ELR (cell line): ENCODE measurements at places on chromosomes 13 and 19.

DNA sequence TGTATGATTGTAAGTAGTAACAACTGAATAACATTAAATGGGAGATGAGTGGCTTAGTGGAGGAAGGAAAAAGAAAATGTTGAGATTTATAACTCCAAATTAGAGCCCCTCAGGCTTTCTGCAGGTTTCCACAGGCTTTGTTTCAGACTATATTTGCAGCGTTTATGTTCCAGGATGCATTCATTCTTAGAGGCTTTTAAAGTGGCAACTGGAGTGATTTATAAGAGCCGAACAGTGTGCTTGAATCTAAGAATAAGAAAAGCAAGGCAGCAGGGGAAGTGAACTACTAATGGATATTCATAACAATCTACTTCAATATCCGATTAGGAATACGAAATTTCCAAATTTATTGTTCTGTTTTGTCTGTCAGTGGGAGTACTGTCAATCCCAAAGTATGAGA, 91.0 kb downstream of the UFM1 start:
- DNase-seq = no peak

GRCh38 chr13:20814224-20814910, 40.6 kb upstream of the EEF1AKMT1 start:
- DNase-seq = peak; percentile 98

- DNase-seq = peak; percentile 2
Measured at GRCh38 chr19:28242317-28242927, 970.5 kb downstream of the UQCRFS1 start.

DNA sequence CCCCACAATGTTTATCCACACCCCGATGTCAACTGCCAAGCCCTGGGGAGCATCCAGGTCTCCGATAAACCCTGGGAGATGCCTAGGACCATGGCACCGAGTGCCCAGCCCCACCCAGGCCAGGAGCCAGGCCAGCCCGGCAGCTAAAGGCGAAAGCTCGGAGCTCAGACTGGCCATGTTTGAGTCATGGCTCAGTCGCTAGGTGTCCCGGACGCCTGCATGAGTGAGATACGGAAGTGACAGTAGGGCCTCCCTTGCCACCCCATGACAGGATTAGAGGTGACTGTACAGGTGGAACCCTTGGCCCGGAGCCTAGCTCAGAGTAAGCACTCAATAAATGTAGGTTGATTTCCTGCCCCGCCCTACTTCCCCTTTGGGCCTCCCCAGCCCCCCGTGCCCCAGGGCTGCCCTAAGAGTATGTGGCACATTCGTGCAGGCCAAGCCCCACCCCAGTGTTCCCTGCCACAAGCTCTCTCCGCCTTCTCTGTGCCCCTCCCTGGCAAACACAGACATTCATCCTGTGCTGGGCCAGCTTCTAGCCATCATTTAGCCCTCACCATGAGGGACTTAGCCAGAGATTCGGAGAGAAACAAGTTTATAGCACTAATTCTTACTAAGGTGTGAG, 5.8 kb upstream of the TPM4 start:
- no peak for DNase-seq

GRCh38 chr13:95349267-95349666, 48.0 kb upstream of the ABCC4 start:
- DNase-seq = peak; percentile 39

DNA sequence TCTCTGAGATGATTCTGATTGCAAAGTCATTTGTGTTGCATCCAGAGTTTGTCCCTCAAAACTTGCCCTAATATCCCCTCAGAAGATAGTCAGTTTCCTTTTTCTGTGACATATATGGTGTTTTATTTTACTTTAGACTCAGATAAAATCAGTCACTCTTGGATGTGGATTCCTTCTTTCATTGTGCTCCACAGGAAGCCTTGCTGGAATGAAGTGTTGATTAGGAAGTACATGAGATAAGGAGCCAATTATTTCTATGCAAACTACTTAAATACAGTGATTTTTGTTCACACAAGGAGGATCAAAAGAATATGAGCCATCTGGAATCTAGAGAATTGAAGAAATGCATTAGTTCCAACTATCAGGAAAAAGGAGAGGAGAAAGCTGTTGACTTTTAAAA, 107.6 kb upstream of the RXFP2 start:
- no peak for DNase-seq

DNA sequence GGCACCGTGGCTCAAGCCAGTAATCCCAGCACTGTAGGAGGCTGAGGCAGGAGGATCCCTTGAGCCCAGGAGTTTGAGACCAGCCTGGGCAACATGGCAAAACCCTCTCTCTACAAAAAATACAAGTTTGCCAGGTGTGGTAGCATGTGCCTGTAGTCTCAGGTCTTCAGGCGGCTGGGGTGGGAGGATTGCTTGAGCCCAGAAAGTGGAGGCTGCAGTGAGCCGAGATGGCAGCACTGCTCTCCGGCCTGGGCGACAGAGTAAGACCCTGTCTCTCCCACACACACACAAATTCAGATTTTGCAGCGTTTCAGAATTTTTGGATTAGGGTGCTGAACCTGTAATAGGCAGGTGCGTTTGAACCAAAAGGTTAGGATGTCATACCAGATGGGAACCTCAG, 2.2 kb downstream of the RPS11 start:
- no peak for DNase-seq

DNA sequence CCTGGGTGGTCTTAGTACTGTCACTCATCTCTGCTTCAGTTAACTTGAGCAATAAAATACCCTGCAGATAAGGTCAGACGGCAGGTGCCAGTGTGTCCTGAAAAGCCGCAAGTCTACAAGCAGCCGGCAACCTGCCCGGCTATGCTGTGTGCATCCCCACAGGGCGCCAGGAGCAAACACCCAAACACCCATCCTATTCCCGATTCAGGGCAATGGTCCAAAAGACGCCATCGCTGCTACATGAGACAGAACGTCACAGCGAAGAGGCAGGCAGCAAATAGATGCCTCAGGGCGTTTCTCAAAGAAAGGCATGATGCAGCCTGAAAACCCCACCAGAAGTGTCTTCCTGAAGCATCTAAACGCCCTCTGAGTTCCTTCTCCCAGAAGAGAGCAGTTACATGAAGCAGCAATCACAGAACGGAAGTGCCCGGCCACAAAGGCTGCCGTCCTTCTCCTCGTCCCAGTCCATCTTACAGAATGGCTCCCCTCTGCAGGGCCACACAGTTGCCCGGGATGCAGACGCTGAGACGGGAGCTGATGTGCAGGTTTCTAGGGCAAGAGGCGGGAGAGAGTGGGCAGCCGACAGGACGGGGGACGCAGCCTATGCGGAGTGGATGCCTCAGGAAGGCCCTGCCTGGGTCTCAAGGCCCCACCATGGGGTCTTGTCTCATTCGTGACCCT, 35.1 kb downstream of the RASA3 start:
- no peak for DNase-seq

DNA sequence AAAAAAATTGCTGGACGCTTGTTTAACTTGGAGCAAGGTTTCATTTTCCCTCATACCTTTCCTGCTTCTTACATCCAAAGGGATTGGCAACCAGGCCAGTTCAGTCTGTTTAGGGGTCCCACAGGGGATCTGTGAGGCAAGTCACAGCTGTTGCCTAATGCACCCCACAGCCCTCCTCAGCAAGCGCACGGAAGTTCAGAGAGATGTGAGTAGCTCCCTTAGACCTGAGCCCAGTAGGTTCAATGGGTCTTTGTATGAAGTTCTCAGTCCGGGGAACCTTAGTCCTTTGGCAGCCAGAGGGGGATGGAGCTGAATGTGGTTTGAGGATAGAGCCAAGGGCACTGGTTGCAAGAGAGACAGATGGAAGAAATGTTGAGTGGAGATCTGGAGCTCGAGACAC, 13.0 kb downstream of the SAMD4B start:
- DNase-seq = no peak

- peak; percentile 74 for DNase-seq
Measured at GRCh38 chr19:4139614-4140236, 13.7 kb upstream of the CREB3L3 start.

DNA sequence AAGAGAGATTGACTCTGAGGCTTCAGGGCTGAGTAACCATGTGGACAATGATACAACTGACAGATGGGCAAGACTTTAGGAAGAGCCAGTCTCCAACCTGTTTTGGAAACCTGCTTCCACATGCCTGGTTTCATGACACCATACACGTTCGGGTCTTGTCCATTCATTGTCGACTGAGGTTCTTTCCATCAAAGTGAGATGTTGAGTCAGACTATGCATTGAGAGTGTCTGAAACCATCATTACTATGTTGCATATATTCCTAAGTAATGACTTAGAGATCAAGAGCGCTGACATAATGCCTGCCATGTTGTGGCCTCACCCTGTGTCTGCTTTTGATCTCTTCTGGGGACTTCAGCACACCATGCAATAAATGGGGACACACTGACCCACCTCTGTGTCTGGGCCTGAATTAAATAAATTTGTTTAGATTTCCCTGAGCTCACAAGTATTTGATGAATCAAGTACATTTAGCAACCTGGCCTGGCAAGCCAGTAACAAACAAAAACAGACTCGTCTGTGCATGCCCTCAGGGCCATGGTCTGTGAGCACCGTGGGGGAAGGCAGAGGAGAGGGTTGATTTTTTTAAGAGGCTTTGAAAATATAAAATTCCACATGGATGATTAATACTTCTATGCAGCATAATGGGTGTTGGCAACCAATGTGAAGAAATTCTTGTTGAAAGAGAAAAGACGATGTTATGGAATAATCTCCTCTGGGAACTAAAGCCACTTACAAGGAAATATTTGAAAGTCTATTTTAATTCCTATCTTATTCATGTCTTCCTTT, 49.9 kb upstream of the UBAC2 start:
- peak; percentile 83 for DNase-seq

GRCh38 chr13:23799945-23800344, 89.3 kb downstream of the MIPEP start:
- no peak for DNase-seq

DNA sequence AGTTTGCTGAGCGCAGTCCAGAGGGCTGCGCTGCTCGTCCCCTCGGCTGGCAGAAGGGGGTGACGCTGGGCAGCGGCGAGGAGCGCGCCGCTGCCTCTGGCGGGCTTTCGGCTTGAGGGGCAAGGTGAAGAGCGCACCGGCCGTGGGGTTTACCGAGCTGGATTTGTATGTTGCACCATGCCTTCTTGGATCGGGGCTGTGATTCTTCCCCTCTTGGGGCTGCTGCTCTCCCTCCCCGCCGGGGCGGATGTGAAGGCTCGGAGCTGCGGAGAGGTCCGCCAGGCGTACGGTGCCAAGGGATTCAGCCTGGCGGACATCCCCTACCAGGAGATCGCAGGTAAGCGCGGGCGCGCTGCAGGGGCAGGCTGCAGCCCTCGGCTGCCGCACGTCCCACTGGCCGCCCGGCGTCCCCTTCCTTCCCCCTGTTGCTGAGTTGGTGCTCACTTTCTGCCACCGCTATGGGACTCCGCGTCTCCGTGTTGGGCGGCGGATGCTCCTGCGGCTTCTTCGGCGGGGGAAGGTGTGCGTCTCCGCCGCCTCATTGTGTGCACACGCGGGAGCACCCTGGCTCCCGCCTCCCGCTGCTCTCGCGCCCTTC, 772 bp downstream of the GPC6 start:
- DNase-seq = peak; percentile 61

DNA sequence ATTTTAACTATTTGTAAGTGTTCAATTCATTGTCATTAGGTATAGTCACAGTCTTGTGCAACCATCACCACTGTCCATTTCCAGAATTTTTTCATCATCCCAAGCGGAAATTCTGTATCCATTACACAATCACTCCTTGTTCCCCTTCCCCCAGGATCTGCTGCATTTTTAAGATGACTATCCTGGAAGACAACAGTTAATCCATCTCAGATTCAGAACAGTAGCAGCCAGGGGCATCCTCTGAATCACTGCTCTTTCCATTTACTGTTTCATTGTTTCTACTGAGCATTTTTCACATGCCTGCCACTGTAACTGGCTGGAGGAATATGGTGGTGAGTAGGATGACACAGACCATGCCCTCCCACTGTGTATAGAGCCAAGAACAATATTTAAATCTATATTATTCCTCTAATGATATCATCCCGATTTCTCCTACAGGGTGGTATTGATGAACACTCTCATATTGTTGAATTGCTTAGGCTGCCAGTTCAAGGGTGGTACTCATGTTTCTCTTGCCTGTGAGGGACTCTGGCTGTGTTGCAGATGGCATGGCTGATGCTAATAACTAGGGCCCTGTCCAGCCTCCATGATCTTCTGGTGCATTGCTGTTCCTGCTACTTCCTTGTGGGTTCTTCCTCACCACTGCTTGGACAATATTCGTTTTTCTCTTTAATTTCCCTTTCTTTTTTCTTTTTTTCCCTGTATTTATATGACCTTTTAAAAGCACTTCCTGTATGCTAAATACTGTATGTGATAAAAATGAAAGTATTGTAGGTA, 59.0 kb downstream of the WDFY2 start:
- peak; percentile 97 for DNase-seq

- DNase-seq = no peak
Measured at GRCh38 chr19:45860359-45861259, 2.3 kb downstream of the SYMPK start.

- DNase-seq = peak; percentile 77
Measured at GRCh38 chr19:32570081-32570785, 10.8 kb upstream of the PDCD5 start.
